8988T (cell line): ENCODE measurements at places on chromosomes 1 and 21.

GRCh38 chr1:230754796-230755195 lies 7.6 kb downstream of the CAPN9 start:
- DNase-seq, result no peak

DNA sequence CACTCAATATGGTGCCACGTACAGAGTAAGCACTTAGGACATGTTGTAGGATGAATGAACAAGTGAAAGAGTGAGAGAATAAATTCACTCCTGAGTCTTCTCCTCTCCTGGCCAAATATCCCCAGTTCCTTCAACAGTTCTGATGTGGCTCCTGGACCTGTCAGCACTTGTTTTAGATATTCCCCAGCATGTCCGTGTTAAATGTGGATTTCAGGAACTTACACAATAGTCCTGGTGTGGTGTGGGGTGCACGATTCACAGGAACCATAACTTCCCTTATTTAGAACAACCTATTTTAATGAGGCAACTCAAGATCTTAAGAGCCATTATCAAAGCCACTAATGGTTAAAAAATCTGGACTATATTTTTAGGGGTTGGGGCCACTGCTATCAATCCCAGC lies 39.0 kb upstream of the MYSM1 start:
- no peak for DNase-seq

- DNase-seq, result no peak
Measured at GRCh38 chr1:15100121-15100879, 53.2 kb upstream of the TMEM51 start.

DNA sequence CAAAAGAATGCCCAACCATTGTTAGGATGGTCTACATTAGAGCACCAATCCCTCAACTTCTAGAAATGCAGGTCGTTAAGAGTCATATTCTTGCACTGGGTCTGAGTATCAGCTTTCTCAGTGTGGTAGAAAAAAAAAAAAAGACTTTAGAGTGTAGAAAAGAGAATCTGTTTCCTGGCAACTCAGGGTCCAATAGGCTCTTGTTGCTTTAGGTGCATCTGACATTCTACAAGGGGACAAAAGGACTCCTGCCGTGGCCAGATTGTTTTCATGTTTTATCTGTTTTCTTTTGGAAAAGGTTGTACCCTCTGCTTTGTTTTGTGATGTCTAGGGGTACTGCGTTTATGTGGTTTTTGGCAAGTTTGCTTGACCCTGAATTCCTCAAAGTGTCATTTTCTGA lies 105.4 kb upstream of the KCNK2 start:
- DNase-seq, result no peak

DNA sequence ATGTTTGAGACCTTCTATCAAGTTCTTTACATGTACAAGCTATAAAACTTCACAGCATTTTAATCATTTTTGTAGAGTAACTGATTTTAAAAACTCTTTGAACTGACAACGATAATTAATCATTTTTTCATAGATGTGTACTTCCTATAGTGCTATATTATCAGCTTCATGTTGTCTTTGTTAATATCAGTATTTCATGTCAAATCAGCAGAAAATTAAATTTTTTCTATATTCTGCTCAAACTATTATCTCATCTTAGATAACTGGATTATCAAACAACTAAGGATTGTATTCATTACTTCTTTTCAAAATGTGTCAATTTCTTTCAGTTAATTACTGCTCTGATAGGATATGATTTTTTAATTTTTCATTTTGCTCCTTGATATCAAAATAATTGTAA lies 214.6 kb upstream of the RGS18 start:
- no peak for DNase-seq

- no peak for DNase-seq
Measured at GRCh38 chr1:14970115-14970798, 183.3 kb upstream of the TMEM51 start.

DNA sequence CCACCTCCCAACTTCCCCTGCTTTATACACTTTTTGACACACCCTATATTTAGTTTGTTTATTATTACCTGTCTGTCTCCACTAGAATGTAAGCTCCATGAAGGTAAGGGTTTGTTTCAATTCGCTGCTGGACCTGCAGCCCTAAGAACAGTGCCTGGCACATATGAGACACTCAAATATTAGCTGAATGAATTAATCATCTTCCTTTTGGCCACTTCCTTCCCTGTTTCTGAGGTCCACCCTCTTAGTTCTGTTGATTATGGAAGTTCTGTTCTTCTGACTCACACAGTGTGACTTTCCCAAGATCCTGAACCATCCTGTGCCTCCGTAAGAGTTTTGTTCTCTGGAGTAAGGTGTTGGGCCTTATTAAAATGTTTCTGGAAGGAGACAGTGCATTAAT lies 40.4 kb upstream of the GJA5 start:
- DNase-seq, result no peak

DNA sequence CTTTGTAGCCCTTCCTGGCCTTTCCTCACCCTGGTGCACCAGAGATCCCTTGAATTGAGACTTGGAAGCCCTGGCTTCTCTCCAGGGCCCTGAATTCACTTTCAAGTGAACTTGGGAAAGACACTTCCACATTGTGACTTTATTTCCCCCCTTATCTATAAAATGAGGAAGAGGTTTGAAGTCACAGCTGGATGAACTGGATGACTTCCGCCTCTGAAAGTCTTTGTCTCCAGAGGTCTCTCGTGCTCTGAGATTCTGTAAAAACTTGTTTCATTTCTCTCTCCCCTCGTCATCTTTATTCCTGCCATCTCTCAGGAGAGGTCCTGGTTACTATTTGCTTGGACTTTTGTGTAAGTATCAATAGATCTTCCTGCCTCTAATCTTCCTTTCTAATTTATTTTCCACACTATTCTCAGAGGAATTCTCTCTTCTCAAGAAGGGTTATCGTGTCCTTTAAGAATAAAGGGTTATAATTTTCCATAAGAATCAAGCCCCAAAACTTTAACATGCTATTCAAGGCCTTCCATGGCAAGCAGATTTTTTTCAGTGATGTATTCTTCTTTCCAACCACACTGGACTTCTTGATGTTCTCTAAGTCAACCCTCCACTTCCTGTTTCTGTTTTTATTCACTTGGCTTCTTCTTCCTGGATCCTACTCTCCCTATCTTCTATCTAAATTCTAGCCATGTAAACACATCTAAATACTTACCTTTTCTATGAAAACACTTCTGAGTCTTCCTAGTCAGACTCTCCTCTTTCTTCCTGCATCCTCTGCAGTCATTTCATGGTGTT lies 6.5 kb upstream of the RPTN start:
- DNase-seq, result no peak

DNA sequence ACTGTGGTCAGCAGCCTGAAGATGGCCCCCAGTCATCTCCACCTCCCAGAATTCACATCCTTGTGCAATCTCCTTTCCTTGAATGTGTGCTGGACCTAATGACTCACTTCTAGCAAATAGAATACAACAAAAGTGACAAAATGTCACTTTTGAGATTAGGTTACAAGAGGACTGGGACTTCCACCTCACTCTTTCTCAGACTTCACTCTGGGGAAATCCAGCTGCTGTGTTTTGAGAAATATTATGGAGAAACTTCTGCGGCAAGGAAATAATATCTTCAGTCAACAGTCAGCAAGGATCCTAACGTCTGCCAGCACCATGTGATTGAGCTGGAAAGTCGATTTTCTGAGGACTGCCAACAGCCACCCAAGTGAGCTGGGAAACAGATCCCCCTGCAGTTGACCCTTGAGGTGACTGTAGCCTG lies 70.5 kb upstream of the GADD45A start:
- no peak for DNase-seq

DNA sequence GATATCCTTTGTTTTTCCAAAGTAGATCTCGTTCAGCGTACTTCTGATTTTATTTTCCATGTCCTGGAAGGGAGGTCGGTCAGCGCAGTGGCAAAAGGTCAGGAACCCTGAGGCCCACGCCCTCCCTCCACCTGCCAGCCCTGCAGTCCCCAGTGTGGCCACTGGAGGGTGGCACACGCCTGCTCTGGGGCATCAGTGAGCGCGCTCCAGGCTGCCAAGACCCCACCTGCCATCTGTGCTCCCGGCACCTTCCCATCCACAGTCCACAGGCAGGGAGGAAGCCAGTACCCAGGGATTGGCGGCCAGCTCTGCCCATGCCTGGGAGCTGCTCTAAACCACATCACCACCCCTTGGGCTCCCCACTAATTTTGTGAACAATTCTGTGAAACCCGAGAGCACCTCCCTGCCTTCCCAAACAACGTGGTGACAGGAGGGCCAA lies 32.3 kb downstream of the SLC66A1 start:
- peak; percentile 74 for DNase-seq

GRCh38 chr1:204618148-204618760 lies 67.3 kb downstream of the LRRN2 start:
- DNase-seq, result no peak

DNA sequence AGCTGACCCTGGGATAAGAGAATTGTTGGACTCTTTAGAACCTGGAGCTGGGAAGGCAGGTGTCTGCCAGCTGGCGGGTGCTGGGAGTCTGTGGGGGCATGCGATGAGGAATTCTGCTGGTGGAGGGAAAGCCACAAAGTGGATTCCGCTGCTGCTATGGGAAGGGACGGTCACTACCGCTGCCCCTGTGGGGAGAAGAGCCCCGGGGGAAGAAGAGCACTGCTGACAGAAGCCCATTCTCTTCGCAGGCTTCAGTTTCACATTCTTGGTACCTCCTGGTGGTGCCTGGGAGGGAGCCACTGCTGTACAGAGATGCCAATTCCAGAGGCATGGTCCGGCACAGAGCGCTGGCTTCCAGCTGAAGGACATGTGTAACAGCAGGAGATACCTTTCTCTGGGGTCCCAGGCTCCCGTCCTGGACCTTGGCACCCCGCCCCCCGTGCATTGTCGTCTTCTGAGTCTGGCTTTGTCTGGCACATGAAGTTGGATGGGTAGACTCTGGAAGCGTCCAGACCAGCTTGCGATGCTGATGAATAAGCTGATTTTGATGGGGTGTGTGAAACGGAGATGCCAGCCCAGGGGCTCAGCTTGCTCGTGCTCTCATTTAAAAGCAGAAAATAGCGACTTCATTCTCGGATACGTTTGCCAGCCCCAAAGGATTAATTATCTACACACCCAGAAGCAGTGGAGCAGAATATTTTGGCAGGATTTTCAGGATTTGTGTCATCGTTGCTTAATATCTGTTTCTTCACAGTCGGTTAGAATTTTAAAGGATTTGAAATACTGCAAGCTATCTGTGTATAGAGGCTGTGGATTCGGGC lies 13.2 kb downstream of the PDXK start:
- DNase-seq, result no peak

DNA sequence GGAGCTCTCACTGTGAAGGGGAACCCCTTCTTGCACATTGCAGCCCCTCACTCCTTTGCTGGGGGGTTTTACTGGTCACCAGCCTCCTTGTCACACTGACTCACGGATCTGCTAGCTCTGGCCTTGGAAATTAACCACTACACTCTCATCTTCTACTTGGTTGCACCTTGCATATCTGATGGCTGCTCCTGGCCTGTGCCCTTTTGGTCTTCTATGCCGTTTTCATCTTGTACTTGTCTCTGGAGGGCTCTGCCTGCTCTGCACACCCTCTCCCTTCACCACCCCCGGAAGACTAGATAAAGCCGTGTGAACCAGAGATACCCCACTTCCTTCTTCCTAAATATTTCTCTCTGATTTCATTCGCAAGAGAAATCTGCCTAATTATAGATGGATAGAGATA lies 44.6 kb downstream of the CD247 start:
- DNase-seq, result no peak

- no peak for DNase-seq
Measured at GRCh38 chr1:237048803-237049202, 6.8 kb downstream of the RYR2 start.

DNA sequence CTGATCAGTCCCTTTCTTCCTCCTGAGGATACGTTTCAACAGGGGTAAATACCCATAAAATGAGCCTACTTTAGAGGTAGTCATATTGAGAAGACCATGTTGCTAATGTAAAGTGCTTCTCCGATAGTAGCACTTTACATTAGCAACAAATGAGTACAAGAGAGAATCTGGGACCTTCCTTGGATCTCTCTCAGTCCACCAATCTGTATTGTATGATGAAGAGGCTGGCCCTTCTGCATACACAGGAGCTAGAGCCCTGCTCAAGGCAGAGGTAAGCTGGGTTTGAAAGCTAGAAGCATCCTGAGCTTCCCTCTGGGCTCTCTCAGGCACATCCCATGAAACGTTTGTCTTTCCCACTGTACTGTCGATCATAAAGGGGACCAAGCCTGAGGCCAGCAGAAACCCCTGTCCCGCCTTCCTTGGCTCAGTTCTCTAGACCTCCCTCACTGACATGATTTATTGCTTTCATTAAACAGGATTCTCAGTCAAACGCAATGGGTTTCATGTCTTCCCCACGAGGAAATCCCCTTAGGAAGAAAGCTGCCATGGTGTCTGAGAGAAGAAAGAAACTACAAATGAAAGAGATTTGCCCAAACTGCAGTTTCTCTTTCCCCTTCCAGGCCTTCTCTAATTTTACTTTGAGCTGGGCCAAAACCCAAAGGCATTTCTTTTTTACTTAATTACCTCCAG lies 62.8 kb upstream of the BCAR3 start:
- DNase-seq, result no peak

DNA sequence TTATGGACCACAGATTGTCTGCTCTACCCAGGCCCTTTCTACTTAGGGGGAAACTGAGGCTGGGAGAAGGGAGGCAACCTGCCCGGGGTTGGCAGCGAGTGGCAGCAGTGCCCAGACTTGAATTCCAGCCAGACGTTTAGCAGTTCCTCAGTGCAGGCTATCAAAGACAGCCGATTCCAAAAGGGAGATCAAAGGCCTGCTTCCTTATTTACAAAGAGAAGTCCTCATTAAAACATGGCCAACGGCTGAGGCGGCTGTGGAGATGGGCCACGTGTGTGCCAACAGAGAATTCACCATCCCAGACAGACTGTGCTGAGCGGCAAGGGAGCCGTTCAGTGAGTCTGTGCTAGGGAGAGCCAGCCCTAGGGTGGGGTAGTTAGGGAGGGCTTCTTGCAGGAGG lies 27.7 kb downstream of the C1QB start:
- no peak for DNase-seq

DNA sequence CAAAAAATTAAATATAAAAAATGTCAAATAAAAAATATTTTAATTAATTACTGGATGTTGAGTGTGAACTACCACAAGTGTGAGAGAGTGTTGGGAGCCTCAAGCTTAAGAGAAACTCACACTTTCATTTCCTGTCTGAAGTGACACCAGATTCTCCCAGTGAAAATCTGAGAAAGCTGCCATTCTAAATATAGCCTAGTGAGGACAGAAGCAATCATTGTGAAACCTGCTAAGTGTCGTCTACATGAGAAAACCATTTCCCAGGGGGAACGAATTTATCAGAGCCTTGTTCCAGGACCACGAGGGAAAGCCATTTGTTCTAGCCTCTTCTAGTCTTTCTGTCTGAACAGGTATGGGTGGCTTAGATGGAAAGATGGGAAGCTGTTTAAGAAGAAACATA lies 329.3 kb upstream of the PRMT6 start:
- no peak for DNase-seq

- no peak for DNase-seq
Measured at GRCh38 chr1:85544689-85545215, 35.8 kb upstream of the CCN1 start.

GRCh38 chr1:72034827-72035226 lies 247.5 kb downstream of the NEGR1 start:
- DNase-seq, result no peak
